ENCODE measurements at places on chromosomes 2 and 18.

- DNase-seq, result no peak
These were observed 93.5 kb downstream of the MYT1L start for GRCh38 chr2:2237563-2237962.

- DNase-seq, result no peak
These were observed 57.2 kb downstream of the NCK2 start for GRCh38 chr2:105801961-105802360.

- peak; percentile 44 for DNase-seq
These were observed 186.6 kb downstream of the NEDD4L start for GRCh38 chr18:58230438-58231179.

- peak; percentile 8 for DNase-seq
These were observed 12.1 kb downstream of the PLEKHH2 start for GRCh38 chr2:43648994-43649701.

DNA sequence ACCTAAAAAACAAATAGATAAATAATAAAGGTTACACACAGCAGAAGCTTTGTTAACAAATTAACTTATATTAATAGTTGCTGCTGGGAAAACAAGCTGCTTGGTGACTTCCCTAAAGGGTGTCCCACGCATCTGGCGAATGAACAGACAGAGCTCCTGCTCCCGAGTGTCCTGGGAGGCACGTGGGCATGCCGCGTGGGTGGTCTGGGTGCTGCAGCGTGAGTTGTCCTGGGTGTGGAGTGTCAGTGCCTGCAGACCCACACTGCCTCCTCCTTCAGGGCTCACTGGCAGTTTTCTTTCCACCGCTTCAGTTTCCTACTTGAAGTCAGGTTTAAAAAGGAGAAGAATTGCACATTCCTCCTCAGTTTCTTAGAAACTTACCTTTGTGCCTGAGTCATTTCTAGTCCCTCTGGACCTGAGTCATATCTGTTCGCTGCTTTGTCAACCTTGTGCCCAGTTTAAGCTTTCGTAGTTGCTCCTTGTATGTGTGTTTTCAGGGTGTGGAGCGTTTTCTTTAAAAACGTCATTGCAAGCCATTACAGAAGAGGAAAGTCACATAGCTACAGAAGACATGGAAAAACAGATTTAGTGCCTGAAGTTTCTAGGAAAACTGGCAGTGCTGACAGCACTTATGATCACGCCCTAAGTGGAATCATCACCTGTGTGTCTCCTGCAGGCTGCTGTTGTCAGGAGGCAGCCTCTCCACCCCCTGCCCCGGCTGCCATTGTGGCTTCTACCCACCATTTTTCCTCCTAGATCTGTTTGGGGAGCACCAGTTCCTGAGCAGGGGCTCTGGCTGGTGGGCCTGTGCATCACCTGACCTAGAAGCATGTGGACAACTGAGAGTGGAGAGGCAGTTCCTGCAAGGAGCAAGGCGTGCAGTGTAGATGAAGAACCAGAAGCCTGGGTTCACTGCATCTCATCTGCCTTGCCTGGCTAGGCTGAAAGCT is 24.5 kb downstream of the IMPA2 start:
- no peak for DNase-seq

DNA sequence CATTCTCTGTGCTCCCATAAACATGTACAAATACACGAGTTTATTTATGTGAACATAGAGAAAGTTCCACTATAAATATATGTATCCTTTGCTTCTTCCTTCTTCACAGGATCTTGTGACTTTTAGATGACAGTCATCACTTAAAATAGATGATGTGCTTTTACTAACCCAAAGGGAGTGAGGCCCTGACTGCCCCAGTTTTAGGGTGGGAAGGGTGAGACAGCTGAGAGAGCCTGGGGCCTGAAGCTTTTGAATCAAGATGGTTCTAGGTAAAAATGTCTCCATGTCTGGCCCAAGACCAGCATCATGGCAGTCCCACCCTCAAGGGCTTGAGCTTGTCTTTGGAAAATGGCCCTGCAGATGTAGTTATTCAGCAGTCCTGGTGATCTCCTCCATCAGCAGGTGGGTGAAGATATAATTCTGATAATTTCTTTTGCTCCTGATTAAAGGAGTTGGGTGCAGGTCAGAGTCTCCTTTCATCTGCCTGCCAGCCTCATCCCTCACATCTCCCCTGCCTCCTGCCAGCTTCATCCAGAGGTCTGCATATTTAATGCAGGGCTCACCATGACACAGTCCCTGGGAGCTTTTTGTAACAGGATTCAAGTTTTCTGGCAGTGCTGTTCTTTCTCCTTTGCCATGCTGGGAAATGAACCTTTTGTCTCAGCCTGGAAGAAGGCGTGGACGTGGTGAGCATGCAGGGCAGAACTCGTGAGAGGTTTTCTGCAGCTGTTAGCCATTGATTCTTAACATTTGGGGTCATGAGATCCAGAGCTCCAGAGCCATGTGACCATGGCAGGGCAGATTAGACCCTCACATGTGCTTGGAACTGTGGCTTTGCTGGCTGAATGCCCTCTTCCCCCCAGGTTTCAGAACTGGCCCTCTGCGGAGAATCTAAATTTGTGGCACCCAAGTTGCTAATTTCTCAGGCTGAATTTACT is 2.7 kb downstream of the HRH4 start:
- peak; percentile 8 for DNase-seq

- DNase-seq, result no peak
These were observed 54.2 kb downstream of the CD8B2 start for GRCh38 chr2:106541333-106541732.

DNA sequence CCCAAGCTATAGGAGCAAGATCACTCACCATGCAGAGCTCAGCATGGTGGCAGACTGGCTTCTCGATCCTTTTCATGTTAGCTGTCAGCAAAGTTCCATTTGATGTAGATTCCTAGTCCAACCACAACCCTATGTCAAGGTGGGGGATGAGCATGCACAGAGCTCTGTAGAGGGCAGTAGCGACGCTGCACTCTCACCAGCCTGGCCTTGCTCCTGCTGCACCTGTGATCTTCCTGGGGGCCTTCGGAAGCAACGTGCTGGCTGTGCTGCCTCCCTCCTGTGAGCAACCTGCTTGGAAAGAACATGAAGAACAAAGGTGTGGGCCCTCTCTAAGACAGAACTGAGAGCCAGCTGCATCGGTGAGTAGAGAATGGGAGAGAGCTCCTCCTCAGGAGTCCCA is 479.4 kb upstream of the MYT1L start:
- no peak for DNase-seq

DNA sequence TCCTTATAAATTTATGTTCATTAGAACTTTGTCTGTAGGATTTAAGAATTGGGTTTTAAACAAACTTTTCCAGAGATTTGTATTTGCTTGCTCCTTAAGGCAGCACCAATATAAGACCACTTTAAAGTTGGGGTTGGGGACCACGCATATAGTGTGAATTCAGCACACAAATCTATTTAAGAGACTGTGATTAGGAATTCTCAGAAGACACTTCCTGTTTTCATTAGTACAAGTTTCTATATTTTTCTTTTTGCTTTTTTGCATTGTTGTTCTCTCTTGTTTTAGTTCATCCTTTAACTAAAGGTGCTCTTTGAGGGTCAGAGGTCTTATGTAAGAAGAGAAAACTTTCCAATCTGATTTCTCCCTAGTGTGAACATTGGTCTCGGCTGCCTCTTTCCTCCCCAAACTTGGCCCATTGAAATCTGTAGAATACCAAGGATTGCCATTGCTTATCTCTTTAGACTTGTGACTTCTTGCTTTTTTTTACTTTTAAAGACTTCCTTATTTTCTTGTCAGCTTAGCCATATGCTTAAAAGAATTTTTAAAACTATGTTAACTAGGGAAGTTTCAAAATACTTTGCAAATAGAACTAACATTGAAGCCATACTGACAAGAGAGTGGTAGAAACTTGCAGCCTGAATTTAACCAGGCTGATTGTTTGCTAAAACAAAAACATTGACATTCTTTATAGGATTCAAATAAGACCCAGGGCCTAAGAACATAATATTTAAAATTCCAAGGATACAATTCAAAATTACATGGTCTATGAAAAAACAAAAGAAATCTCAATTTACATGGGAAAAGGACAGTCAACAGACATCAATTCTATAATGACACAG is 264.1 kb upstream of the FN1 start:
- peak; percentile 20 for DNase-seq

DNA sequence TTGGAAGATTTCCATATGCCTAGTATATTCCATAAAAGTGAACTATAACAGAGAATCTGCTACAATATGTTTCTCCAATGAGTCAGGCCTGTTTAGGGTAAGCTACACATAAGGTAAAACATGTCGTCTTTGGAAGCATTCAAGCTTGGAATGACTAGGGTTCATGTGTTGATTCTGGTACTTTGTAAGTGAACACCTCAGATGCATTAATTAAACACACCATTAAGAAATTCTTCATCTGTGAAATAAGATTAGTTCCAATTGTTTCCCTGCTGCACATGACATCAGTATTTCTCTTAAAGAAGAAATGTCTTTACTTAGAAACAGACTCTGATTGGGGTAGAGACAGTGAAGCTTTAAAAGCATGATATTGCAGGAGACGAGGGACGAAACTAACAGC is 461.1 kb upstream of the NXPH2 start:
- no peak for DNase-seq

- DNase-seq, result no peak
These were observed 29.5 kb upstream of the IL1R2 start for GRCh38 chr2:101962309-101962708.

DNA sequence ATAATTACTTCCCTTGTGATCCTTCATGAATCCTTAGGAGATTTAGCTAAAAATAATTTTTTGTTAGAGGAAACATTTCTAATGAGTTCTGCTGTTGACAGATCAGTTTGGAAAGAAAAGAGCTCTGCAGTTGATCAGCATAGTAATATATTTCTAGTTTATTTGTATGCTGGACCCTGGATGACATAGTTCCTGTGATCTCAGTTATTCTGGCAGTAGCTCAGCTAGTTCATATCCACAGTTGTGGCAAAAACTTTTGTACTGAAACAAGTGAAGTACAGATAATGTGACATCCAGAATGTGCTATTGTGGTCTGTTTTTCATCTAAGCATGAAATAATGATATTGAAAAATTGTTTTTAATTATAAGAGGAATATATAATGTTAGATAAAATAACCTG is 33.7 kb downstream of the ABI2 start:
- DNase-seq, result peak; percentile 37

GRCh38 chr2:231685349-231686191 is 22.8 kb upstream of the PTMA start:
- DNase-seq, result no peak

- DNase-seq, result no peak
These were observed 10.0 kb downstream of the FHOD3 start for GRCh38 chr18:36307513-36307912.

DNA sequence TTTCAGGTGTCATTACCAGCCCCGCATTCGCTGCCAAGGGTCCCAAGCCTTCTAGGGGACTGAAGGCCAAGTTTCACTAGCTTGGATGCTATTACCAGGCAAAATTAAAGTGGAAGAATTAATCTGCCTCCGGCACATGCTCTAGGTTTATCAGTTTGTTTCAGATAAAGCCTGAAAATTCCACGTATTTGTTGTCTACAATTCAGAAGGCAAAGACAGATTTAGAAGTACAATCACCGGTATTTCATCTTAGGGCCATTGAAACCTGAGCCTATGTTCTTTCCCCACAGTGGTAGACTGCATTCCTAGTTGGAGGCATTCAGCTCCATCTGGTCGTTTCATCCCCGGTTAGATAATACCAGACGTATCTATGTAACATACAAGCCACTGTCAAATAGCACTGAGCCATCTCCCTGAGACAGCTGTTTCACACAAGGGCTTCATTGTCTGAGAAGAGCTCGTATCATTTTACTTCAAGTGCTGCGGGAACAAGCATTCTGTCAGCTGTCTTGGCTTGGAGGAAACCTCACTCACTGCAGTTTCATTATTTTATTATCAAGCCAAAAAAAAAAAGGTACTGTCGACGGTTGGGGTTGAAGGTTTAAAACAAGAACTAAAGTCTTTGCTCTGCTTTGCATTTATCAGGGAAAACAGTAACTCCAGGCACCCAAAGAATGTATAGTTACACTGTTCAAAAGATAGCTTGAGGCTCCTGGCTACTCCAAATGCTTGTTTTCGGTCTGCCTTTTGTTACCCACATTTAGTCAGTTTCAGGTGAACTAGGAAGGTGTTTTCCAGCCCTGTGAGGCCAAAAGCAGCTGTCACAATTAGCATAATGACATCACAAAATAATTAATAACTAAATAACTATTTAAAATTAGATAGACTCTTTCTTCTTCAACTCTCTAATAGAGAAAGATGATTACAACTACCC is 76.7 kb downstream of the TGIF1 start:
- DNase-seq, result peak; percentile 76

DNA sequence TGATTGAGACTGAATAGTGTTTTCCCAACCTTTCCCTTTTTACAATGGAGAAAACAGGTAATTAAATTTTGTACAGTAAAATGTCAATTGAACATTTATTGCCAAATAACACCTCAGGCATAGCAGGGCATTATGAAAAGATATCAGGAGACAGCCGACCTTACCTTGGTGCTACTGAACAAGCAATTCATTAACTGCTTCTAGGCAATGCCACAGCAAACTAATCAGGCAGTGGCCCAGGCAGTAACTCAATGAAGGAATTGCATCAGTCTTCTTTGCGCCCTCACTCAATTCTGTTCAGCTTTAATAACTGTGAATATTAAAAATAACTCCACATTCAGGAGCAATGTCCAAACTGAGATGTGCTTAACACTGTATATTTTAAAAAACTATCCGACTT is 6.1 kb downstream of the PLCL1 start:
- no peak for DNase-seq

GRCh38 chr18:37946324-37946723 is 380.7 kb upstream of the CELF4 start:
- DNase-seq, result no peak

- DNase-seq, result no peak
These were observed 48.1 kb upstream of the CTIF start for GRCh38 chr18:48490641-48491293.

- DNase-seq, result no peak
These were observed 31.0 kb downstream of the ZC3H15 start for GRCh38 chr2:186517090-186517489.

DNA sequence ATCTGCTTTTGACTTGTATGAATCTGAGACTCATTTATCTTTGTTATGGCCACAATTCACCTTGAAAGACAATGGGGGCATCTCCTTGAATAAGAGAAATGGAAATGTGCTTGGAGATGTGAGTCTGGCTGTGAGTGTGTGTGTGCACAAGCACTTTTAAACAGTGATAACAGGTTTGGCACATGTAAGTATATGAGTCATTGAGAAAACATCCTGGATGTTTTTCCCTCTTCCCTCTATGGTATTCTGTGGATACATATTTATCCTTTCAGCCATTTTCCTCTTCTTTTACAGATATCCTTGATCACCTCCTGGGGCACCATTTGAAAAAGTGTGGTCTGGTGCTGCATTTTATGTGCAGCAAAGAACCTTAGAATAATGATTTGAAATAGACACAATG is 317.3 kb upstream of the THUMPD2 start:
- peak; percentile 42 for DNase-seq

- DNase-seq, result no peak
These were observed 53.7 kb downstream of the SCN7A start for GRCh38 chr2:166440313-166440712.

All from choroid plexus epithelial cell (primary cell).